ENCODE measurements at places on chromosomes 1 and 21.

DNA sequence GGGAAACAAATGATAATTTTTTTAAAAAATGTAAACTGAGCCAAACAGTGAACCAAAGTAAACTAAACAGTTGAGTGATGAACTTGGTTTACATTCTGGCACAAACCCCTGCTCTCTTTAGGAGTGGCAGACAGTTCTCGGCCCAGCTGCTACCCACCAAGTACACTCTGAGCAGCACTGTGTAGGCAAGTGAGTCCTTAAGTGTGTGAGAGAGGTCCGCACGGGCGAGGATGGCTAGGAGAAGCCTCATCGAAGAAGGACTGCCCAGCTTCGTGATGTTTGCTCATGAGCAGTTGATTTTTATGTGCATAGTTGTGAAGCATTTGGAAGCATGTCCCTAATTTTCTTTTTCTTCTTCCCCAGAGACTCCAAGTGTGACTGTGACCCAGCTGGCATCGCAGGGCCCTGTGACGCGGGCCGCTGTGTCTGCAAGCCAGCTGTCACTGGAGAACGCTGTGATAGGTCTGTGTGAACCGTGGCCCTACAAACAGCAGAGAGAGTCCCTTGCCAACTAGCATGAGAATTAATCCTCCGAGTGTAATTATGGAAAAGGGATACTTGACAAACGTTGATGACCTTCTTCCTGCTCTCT is 32.1 kb downstream of the LAMC2 start:
- DNase-seq = peak; percentile 26

GRCh38 chr21:43805275-43805800 is 16.0 kb downstream of the RRP1 start:
- no peak for DNase-seq

GRCh38 chr1:119327450-119328155 is 41.0 kb upstream of the HAO2 start:
- DNase-seq = peak; percentile 52

DNA sequence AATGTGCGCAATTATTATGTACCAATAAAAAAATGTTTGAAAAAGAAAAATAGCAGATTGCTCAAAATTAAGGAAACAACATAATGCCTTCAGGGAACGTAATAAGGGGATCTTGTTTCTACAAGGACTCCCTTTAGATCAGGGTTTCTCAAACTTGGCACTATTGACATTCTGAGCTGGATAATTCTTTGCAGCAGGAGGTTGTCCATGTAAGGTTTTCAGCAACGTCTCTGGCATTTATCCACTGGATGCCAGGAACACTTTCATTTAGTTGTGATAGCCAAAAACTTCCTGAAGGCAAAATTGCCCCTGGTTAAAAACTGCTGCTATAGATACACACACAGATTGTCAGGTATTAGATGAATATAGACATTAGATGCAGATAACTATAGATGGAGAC is 666.7 kb upstream of the ADAMTS5 start:
- DNase-seq = no peak

GRCh38 chr1:181712711-181713110 is 229.4 kb downstream of the CACNA1E start:
- no peak for DNase-seq

- no peak for DNase-seq
Measured at GRCh38 chr1:29876441-29876840, 640.1 kb downstream of the PTPRU start.

DNA sequence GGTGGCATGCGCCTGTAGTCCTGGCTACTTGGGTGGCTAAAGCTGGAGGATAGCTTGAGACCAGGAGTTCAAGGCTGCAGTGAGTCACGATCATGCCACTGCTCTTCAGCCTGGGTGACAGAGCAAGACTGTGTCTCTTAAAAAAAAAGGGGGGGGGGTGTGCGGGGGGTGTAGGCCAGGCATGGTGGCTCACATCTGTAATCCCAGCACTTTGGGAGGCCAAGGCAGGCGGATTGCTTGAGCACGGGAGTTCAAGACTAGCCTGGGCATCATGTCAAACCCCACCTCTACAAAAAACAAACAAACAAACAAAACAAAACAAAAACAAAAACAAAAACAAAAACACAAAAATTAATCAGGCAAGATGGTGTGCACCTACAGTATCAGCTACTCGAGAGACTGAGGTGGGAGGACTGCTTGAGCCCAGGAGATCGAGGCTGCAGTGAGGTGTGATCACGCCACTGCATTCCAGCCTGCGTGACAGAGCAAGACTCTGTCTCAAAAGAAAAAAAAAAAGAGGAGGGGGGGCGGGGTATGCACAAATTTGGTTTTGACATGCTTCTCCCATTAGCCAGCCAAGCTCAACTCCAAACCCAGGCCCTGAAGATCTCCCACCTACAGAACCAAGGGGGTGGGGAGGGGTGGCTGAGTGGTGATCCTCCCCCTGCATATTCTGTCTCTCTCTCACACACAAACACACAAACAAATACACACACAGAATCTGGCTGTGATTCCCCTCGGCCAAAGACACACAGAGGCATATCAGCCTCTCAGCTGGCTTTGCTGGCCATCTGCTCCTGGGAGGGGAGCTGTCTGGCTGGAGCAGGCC is 3.1 kb downstream of the PTAFR start:
- DNase-seq = no peak

- DNase-seq = no peak
Measured at GRCh38 chr1:8495928-8496401, 178.1 kb downstream of the SLC45A1 start.

DNA sequence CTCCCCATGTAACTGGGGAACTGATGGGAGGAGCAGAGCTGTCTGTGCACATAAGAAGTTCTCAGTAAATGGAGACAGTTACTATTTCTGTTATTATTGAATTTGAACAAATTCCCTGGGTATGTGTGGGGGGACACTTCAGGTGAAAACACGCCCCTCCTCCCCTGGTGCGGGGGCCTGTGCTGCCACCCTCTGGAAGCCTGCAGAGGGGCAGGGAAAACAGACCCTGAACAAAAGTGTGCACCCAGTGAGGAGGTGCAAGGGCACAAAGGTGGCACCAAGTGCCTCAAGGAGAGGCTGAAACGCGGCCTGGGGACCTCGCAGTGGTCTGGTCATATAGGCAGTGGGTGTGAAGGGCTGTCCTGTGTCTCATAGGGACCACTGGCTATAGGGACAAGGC is 18.2 kb upstream of the NADK start:
- no peak for DNase-seq

- DNase-seq = no peak
Measured at GRCh38 chr1:229529639-229530038, 21.5 kb upstream of the NUP133 start.

DNA sequence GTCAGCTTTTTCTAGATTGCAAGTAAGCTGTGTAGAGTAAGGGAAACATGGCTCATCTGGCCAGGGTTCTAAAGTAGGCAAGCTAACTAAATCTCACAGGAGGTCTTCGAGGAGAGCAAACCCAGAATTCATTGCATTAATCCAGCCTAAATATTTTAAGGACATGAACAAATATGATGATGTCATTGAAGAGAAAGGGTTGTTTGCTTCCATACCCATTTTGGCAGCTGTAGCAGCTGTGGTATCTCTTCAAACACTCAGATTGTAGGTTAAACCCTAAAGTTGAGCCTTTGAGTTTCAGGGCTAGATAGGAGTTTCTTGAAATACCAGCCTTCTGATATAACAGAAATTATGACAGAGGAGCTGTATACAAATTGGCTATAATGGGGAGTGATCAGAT is 200.5 kb upstream of the C1orf105 start:
- no peak for DNase-seq

DNA sequence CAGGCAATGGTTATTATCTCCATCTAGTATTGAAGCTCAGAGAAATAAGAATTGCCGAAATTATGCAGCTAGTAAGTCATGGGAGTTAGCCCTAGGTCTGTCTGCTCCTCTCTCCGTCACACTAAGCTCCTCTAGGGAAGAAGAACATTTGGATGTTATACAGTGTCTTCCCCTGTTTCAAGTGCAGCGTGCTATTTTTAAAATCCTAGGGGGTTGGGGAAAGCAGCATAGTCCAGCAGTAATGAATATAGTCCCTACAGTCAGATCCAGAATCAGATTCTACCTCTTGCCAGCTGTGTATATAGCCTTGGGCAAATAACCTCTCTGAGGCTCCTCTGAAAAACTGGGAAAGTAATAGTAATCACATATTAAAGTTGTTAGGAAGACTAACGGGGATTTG is 44.5 kb upstream of the OSBPL9 start:
- DNase-seq = no peak

DNA sequence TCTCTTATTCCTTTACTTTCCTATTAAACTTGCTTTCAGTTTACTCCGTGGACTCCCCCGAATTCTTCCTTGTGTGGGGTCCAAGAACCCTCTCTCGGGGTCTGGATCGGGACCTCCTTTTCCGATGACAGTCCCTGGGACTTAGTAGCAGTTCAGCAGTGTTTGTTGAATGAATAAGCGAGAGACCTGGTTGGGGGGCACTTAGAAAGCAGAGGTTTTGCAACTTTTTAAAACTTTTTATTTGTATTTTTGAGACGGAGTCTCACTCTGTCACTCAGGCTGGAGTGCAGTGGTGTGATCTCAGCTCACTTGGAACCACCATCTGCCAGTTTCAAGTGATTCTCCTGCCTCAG is 2.1 kb upstream of the ANKRD65 start:
- no peak for DNase-seq

- no peak for DNase-seq
Measured at GRCh38 chr1:247322849-247323586, 8.6 kb downstream of the ZNF496 start.

DNA sequence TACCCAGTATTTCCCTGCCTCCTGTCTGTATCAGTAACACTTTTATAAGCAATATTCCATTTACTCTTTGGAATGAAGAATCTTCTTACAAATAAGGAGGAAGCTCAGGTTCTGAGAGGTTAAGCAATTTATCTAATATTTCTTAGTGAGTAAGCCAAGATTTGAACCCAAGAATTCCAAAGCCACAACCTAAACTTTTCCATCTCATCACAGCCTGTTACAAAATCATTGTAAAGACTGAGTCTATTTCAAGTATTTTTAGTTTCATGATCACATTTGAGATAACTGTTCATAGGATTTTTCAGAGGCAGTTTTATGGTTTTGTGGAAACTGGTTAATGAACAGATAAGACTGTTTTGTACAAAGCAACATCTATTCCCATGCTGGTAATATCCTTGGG is 29.8 kb upstream of the HHAT start:
- DNase-seq = no peak

- DNase-seq = peak; percentile 14
Measured at GRCh38 chr1:151935154-151935553, 25.8 kb upstream of the THEM4 start.

DNA sequence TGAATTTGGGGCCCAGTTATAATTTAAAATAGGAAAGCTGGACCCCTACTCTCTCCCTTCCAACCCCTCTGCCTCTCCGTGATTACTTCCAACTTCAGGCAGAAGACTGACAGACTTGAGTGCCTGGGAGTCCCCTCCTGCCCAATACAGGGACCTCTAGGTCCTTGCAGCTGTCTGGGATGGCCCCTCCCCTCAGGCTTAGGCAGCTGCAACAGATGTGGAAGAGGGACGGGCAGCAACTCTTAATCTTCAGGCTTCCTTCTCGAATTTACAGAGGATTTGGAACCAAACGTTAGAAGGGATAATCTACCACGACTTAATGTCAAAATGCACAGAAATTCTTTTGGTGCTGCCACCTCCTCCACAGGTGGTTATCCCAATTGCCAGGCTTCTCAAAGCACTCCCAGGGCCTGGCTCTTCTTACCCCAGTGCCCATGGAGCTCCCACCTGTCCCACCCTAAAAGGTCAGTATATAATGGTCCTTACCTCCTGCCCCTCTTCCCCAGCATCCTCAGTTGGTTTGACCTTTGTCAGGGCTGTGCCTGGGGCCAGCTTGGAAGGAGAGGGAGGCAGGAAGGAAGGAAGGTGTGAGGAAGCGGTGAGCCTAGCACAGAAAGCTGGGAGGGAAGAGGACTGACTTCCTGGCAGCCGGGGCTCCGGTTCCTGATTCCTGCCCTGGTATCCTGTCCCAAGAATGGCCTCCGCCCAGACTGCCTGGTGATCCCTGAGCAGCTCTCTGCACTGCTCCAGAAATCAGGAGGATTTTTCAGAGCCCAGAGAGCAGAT is 2.8 kb downstream of the PEA15 start:
- no peak for DNase-seq

- no peak for DNase-seq
Measured at GRCh38 chr1:219581766-219582165, 31.1 kb downstream of the ZC3H11B start.

GRCh38 chr1:9793291-9793690 is 30.5 kb downstream of the CLSTN1 start:
- DNase-seq = no peak

- peak; percentile 93 for DNase-seq
Measured at GRCh38 chr1:115782571-115783281, 14.2 kb upstream of the CASQ2 start.

GRCh38 chr1:89129911-89130310 is 4.0 kb upstream of the GBP2 start:
- DNase-seq = no peak

DNA sequence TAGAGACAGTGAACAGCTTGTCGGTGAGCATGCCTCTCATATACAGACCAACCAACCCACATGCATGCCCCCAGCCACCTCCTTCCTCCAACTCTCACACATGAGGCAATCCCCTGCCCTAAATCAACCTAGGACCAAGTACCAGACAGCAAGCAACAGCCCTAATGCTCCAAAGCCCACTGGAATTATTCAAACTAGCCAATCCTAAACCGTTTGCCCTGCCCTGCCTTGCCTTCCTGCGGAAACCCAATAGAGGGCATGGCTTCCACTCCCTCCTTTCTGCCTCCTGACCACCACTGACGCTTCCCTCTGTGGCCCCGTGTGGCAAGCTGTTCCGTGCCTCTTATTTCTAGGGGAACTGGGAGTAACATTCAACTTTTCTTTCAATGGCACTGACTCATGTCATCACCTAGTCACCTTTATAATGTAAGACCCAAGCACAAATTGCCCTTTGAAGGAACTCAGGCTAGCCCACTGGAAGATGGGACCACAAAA is 129.3 kb upstream of the GJB5 start:
- DNase-seq = no peak

DNA sequence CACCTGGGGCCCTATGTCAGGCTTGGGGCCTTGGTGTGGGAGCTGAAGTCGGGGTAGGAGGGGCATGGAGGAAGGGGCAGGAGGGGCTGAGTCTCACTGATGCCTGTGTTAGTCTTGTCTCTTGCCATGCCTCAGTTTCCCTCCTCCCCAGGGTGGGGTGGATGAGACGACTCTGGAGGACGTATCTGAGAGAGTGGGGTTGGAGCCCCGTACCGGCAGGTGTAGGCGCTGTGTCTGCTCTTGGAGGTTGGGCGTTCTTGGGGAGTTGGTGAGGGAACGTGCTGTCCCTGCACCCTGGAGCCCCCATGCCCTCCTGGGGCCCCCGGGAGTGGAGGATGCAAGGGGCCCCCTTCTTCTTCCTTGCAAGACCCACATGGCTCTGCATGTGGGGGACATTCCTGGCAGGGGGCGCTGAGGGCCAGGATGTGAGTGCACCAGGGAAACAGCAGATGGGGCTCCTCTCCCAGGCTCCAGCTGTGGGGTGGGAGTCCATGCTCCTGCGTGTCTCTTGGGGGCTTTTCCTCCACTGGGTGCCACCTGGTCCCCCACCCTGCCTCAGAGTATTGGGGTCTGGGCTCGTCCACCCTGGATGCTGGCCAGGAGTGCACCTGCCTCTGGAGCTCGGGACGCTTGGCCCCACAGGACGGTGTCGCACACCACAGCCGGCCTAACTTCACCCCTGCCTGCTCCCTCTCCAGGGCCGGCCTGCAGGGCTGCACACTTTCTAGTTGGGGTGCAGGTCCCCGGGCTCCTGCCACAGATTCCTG is 1.4 kb upstream of the TNFRSF14 start:
- no peak for DNase-seq

- peak; percentile 75 for DNase-seq
Measured at GRCh38 chr1:20279509-20279908, 11.2 kb upstream of the VWA5B1 start.

GRCh38 chr1:221371705-221372104 is 370.2 kb downstream of the DUSP10 start:
- no peak for DNase-seq

All from AG08395 (cell line).